ENCODE measurements at places on chromosomes 16 and 17.

DNA sequence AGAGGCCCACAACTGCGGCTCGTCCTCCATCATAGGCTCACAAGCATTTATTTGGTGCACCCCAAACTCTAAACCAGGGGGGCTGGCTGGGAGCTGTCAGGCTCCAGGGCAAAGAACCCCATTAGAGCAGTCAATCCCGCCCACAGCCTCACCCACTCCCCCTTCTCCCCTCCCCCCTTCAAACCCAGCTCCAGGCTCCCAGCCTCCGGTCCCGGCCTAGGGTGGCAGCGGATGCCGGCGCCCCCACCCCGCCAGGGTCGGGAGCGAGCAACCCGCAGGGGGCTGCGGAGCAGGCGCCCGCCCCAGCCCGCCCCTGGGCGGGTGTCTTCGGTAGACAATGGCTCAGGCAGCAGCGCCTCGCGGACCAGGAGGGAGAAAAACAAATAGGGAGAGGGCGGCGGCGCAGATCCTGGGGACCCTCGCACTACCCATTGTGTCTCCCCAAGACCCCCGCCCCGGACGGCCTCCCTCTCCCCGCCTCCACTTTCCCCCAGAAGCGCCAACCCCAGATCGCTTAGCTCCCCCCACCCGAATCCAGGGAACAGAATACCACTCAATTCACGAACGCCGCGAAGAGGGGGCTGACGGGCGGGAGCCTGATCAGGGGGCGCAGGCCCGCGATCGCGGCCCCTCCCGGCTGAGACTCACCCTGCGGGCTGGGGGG lies 572 bp downstream of the FAM171A2 start:
- no peak for DNase-seq

DNA sequence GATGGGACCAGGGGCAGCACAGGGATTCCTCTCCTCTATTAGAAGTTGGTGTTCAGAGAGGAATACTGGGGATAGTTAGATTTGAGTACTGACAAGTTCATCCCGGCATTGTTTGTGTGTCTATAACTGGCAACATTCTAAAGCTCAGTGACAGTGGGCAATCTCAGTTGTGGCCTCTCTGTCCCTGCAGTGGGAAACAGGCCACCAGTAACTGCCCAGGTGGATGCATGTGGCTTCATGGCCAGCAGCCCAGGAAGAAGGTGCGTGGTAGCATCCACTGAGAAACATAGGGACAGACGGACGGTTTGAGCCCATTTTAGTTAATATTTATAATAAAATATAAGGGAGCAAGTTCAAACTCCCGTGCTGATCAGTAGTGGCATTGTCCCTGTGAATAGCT lies 51.5 kb downstream of the B9D1 start:
- no peak for DNase-seq

GRCh38 chr17:56850591-56850990 lies 16.6 kb downstream of the DGKE start:
- DNase-seq = no peak

DNA sequence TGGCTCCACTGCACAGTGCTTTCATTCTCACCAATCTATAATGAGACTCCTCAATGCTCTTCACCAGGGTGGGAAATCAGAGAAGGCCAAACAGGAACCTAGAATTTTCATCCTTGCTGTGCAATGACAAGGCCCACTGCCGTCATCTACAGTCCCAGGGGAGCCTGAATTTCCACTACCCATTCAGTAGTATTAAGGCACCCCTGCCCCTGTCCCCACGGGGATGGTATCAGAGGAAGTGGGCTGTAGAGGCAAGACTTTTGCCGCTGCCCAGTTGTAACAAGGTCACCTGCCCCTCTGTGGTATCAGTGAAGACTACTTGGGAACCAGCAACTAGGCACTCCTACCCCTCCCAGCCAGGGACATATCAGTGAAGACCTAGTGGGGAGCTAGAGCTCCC lies 104.5 kb downstream of the C16orf78 start:
- DNase-seq = no peak

DNA sequence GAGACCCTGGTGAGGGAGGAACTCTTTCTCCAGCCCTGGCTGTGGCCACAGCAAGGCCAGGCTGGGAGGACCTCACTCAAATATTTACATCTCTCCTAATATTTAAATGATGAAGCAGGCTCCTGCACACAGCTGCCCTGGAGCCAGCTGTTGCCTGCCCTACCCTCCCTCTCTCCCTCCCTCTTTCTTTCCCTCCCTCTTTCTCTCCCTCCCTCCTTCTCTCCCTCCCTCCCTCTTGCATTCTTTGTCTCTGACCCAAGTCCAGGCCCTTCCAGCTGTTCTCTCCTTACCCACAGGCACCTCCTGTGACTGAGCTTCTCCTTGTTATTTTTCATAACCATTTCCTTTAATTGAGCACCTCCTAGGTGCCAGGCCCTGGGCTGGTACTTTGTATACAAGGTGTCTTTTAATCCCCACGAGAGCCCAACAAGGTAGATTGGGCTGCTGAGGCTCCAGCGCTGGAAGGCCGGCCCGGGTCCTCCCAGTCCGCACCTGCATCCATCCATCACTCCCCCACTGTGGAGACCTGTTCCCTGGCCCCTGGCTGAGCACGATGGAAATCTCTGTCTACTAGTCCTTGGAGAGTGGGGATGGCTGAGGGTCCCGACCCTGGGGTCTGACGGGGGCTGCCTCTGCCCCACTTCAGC lies 242.3 kb downstream of the SEC14L1 start:
- no peak for DNase-seq

- DNase-seq = no peak
Measured at GRCh38 chr17:19940722-19941464, 36.7 kb downstream of the AKAP10 start.

GRCh38 chr17:50802609-50803571 lies 32.5 kb upstream of the WFIKKN2 start:
- DNase-seq = no peak

DNA sequence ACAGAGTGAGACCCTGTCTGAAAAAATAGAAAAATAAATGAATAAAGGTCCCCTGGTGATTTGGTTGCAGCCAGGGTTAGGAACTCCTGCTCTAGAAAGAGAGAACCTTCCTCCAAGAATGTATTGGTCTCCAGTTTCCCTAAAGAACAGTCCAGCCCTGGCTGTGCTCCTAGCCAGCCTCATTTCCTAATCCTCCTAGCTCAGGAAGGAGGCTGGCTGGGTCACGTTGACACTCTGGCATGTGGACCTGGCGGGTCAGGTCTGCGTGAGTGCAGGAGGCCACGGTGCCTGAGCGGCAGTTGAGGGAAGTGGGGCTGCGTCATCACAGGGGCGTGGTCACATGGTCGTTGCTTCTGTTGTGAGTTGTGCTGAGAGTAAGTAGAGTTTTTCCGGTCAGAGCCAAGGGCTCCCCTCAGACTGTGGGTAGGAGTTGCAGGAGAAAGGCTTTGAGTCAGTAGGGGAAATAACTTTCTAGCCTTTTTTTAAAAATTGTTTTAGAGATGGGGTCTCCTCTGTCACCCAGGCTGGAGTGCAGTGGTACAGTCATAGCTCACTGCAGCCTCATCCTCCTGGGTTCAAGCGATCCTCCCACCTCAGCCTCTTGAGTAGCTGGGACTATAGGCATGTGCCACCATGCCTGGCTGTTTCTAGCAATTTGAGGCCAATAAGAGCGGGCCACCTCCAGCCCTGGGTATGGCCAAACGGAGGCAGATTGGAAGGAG lies 194.0 kb upstream of the CIBAR2 start:
- peak; percentile 90 for DNase-seq

DNA sequence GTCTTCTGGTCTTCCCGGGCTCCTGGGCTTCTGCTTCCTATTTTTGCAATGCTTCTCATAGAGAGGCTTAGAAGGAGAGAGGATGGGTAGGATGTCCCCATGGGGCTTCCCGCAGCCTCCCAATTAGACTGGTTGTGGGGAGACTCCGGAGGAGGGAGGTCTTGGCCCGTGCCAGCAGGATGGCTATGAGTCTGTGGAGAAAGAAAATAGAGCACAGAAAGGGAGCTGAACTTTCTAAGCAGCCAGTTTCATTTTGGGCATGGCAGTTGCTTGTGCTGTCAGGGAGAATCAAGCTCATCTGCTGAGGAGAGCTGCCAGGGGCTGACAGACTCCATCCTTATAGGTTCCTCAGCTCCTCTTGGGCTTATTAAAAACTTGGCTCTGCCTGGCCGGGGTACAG lies 204.0 kb downstream of the SHISA9 start:
- DNase-seq = no peak

GRCh38 chr16:72400257-72401083 lies 228.5 kb upstream of the PMFBP1 start:
- DNase-seq = peak; percentile 63

GRCh38 chr17:34716291-34716690 lies 136.9 kb downstream of the TMEM132E start:
- DNase-seq = no peak

DNA sequence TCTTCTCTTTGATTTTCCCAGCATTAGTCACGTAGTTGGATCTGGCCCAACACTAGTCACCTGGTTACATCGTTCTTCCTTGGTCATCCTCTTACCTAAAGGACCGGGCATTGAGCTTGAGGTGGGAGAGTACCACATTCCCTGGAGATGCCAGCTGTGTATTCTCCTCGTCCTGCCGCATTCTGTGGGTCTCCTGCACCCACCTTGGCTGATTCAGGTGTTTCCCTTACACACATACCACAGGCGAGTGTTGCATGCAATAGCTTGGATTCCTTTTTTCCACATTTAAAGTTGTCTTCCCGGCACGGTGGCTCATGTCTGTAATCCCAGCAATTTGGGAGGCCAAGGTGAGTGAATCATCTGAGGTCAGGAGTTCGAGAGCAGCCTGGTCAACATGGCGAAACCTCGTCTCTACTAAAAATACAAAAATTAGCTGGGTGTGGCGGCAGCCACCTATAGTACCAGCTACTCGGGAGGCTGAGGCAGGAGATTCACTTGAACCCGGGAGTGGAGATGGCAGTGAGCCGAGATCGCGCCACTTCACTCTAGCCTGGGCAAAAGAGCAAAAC lies 21.6 kb upstream of the CLEC18C start:
- no peak for DNase-seq

- DNase-seq = no peak
Measured at GRCh38 chr16:79347277-79347676, 253.3 kb downstream of the MAF start.

DNA sequence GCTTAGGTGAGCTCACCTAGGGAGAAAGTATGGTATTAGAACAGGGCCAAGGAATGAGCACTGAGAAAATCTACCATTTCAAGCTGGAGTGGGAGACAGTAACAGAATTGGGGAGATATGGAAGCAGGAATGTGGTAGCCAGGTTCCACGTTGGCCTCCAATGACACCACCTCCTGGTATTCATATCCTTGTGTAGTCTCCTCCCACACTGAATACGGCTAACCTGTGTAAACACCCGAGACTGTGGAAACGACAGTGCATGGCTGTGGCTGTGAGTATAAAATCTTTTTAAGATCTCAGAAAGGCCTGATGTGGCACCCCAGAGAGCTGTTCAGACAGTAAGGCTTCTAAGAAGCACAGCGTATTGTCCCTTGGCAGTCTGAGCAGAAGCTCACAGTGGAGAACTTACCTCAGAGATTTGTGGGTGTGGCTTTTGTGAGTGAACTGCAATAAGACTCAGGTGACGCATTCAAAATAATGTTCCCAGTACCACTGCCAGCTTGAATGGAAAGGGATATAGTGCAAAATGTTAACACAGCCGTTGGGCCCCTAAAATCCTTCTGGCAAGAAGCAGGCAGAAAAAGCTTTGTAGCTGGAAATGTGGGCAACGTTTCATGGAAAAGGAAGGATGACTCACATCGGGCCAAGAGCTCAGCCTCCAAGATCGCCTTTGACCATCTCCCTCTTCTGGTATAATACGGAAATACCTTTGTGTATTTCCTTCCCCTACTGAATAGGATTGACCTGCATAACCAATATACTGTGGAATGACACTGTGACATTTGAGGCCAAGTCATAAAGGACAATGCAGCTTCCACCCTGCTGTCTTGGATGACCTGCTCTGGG lies 14.4 kb downstream of the SDR42E1 start:
- DNase-seq = peak; percentile 60

DNA sequence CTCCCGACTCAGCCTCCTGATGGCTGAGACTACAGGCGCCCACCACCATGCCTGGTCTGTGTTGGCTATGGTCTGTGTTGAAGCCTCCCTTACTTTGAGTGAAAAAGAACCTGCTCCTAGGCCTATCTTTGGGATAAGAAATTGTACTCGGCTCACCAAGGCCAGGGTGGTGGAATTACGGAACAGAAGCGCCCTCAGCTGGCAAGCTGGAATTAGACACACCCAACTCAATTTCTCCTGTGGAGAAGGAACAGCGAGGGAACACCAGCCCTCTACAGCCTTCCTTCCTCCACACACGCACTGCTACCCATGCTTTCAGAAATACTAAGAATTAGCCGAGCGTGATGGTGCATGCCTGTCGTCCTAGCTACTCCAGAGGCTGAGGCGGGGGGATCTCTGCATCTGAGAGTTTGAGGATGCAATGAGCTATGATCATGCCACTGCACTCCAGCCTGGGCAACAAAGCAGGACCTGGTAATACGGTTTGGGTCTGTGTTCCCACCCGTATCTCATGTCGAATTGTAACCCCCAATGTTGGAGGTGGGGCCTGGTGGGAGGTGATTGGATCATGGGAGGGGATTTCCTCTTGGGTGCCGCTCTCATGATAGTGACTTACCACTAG lies 40.1 kb upstream of the RBBP6 start:
- DNase-seq = peak; percentile 54

- no peak for DNase-seq
Measured at GRCh38 chr16:73383195-73383987, 335.5 kb upstream of the ZFHX3 start.

- no peak for DNase-seq
Measured at GRCh38 chr16:81148277-81148676, 52.1 kb upstream of the GCSH start.

DNA sequence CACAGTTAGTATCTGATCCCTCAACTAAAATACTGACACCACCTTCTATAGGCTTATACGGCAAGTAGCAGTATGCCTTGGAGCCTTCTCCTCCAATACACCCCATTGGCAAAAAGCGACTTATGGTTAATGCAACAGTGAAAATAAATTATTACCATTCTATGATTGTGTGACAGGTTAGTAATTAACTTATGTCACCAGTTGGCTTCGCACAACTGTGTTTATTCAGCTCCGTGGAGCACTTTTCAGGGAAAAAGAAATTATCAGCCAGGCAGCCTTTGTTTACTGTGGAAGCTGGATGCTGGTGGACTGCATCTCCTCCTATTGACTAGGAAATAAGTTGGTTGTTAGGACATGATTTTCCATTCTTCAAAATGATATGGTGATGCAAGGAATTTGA lies 833.8 kb upstream of the RBFOX1 start:
- no peak for DNase-seq

DNA sequence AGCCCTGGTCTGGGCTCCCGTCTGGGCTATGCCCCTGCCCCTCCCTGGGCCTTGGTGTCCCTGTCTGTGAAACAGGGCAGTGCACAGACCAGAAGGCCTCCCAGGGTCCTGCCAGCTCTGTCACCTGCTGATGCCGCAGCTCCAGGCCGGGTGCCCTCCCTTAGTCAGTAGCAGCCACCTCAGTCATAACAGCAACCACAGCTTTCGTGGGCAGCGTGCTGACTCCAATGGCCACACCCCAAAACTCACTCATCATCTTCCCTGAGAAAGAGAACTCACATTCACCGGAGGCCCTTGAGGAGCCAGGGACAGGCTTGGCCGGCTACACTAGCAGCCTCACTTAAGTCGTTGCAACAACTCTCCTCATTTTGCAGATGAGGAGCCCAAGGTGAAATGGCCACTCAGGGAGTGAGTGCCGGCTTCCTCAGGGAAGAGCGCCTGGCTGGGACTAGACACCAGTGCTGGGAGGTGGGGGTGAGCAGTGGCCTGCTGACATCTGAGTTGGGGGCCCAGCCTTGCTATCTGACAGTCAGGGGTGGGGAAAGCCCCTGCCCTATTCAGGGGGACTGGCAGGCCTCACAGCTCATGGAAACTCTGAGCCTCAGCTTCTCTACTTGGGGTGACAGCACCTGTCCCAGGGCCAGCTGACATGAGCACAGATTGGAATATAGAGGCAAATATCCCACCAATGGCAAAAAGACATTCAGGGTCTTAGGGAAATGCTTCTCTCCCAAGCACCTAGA lies 22.6 kb downstream of the SLC5A10 start:
- no peak for DNase-seq
